Posterior vena cava (tissue), 2 donors: ENCODE measurements at places on chromosomes 12 and 14. TPM values are rescaled to one million over a fixed set of nuclear protein-coding genes. Genes with fewer than 3 reads are reported as not detected.

DNA sequence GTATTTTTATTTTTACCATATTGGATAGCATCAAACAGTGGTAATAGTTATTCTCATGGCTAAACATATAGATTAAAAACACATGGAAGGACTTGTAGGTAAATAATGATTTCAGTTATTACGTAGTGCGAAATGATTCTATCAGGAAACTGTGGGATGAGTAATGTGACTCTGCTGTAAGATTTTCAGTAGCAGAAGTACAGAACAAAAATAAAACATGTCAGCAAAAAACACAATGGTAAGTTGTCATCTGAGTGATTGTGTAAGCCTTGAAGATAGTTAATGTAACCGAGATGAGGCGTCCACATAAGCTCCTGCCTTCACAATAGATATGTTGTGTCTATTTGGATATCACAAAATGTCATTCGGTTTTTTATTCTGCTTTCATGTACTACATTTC lies 99.8 kb downstream of the BORCS5 start:
- no peak for DNase-seq

The BCL11B gene
- total RNA-seq: 0.43 TPM

- no peak for DNase-seq
Measured at GRCh38 chr14:84375235-84375634, 1154.7 kb upstream of the FLRT2 start.

- DNase-seq: no peak
Measured at GRCh38 chr14:51726166-51726899, 74.6 kb downstream of the FRMD6 start.

- no peak for DNase-seq
Measured at GRCh38 chr12:38662829-38663228, 242.6 kb downstream of the CPNE8 start.

DNA sequence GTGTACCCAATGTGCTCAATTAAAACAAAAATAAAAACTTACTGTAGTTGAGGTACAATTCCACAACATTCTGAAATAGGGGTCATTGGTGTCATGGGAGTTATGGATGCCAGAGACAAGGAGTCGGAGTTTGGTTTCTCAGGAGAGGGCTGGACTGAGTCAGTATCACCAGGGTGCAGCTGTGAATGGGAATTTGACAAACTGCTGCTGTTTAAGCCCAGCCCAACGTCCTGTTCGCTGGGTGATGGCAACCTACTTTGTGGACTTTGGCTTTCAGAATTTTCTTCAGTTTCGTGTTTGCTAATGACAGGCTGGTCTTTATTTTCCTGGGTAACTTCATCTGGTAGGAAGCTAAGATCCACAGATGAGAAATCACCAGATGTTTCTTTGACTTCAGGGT lies 3.9 kb downstream of the TBPL2 start:
- no peak for DNase-seq

The RDH12 gene
- 0.23 TPM for total RNA-seq

- no peak for DNase-seq
Measured at GRCh38 chr14:93775744-93776143, 12.5 kb downstream of the PRIMA1 start.

The GALNT8 gene
- total RNA-seq: 1.9 TPM

DNA sequence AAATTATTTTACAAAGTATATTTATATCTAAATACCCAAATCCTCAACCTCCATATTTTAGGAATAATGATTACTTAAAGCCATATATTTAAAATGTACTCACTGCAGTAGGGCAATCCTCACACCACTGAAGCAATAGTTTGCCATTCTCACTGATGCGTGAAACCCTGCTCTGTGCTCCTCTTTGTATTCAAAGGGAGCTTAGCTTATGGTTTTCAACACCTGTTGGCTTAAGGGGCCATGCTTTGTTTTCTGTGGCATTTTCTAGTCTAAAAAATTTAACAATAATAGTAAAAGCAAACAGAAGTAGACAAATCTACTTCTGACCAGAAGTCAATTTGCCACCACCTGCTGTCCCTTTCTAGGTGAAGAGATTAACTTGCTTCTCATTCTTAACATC lies 294.6 kb downstream of the FLRT2 start:
- no peak for DNase-seq

The OAS2 gene
- 17.7 TPM for total RNA-seq

- no peak for DNase-seq
Measured at GRCh38 chr14:61121355-61121787, 140.3 kb downstream of the SLC38A6 start.

DNA sequence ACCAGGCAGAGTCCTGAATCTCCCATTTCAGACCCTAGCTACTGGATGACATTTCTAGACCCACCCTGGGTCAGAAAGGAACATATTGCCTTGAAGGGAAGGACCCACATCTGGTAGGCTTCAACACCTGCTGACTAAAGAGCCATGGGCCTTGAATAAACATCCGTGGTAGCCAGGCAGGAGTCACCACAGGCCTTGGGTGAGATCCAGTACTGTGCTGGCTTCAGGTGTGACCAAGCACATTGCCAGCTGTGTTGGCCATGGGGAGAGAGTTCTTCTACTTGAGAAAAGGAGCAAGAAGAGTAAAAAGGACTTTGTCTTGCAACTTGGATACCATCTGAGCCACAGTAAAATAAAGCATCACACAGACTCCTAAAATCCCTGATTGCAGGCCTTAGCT lies 332.6 kb downstream of the SLC16A7 start:
- DNase-seq: no peak

The SRRM4 gene
- total RNA-seq: 0.10 TPM

DNA sequence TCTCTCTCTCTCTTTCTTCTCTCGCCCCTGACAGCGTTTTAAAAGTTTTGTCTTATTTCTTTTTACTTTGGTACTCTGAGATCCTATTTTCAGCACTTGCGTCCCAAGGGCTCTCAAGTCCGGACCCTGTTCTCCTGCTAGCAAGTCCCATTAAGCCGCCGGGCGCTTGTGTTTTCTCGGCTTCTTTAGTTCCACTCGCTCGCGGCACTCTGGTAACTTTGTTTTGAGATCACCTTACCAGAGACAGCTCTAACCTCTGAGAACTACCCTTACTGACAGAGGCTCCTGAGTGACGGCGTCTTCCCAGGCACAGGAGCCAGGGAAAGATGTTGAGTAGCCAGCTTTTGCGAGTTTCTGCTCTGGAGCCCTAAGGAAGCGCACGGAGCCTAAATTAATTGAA lies 2.7 kb upstream of the MYF5 start:
- DNase-seq: no peak

DNA sequence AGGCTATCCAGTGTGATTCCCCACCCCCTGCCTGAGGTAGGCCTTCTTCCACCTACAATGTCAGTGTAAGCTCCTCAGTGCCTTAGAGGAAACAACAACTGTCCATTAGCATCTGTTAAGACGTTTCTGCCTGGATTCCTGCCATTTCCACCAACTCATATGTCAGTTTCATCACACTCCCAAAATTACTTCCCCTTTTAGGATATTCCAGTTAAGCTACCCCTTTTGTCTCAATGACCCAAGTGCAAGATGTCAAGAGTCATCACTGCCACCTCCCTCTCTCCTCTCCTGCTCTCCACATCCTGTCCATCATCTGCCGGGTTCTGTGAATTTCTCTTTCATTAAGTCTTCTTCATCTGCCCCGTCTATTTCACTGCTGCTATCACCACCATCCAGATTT lies 189.4 kb downstream of the DPF3 start:
- DNase-seq: no peak

GRCh38 chr12:125292700-125293099 lies 227.5 kb downstream of the AACS start:
- DNase-seq: no peak

The CCDC38 gene
- total RNA-seq: not detected

- DNase-seq: no peak
Measured at GRCh38 chr14:89349171-89350008, 67.6 kb downstream of the FOXN3 start.

The RITA1 gene
- total RNA-seq: 6.6 TPM

The SLC7A7 gene
- 11.4 TPM for total RNA-seq

DNA sequence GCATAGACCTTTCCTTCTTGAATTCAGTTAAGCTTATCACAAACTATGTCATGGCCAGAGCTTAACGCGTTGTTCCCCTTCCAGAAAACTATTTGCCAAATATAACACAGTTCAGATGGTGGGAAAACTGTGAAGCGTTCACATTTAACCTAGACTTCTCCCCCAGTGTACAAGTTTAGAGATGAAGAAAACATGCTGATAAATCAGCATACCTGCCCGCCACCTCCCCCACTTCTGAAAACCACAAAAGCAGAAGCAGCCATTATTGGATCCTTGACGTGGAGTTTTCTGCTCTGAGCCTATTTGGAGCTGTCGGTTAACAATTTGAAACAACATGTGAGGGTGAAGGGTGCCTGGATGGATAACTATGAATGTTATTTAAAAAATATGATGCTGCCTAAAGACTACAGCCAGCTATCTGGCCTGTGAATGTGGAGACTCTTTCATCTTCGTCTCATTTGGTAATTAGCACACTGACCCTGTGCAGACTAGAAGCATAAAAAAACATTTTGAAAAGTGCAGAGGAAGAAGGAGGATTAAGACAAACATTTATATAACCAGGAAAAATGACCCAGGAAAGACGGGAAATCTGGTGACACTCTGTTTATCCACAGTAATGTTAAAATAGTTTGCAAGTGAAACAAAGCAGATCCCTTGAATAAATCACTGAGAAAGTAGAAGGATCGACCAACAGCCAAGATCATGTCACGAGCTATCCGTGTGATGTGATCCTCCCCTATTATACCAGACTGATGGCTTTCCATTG lies 408.2 kb downstream of the AEBP2 start:
- DNase-seq: no peak

GRCh38 chr12:9331218-9331626 lies 123.0 kb upstream of the PZP start:
- DNase-seq: peak; percentile 90

- DNase-seq: peak; percentile 90
Measured at GRCh38 chr14:81169711-81170103, 51.1 kb downstream of the GTF2A1 start.

- no peak for DNase-seq
Measured at GRCh38 chr12:122031342-122032216, 9.9 kb downstream of the BCL7A start.

- peak; percentile 36 for DNase-seq
Measured at GRCh38 chr14:92984082-92984788, 61.3 kb downstream of the CHGA start.

GRCh38 chr14:23433457-23433856 lies 2.0 kb downstream of the MYH7 start:
- peak; percentile 36 for DNase-seq

DNA sequence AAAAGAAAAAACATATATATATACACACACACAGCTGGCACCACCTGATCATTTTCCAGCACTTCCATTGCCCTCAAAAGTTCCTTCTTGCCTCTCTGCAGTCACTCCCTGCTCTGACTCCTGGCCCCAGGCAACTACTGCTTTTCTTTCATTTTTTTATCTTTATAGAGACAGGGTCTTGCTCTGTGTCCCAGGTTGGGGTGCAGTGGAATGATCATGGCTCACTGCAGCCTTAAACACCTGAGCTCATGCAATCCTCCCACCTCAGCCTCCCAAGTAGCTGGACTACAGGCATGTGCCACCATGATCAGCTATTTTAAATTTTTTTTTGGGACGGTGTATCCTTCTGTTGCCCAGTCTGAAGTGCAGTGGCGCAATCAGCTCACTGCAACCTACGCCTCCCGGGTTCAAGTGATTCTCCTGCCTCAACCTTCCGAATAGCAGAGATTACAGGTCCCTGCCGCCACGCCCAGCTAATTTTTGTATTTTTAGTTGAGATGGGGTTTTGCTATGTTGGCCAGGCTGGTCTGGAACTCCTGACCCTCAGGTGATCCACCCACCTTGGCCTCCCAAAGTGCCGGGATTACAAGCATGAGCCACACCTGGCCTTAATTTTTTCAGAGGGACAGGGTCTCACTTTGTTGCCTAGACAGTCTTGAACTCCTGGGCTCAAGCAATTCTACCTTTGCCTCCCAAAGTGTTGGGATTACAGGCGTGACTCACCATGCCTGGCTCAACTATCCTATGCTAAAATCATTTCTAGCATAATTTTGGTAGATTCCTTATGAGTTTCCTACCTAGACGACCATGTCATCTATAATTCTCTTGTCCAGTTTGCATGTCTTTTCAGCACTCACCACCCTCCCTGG lies 7.8 kb downstream of the HSP90AA1 start:
- peak; percentile 12 for DNase-seq

DNA sequence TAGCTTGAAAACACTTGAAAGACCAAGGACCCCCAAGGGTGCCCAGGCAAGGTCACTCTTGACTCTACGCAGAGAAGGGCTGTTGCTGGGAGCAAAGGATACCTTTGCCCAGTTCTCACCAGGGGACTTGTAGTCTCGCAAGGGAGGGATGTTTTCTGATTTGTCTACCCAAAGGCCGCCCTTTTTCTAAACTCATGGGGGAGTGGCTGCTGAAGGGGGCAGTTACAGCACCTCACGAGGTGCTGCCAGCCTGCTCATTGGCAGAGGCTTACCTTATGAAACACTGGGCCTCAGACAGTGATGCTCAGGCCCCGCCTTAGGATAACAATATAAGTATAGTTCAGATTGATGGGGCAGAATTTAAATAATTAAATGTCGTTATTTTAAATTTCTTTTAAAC lies 107.0 kb downstream of the ETV6 start:
- no peak for DNase-seq

GRCh38 chr12:106901276-106901675 lies 54.4 kb upstream of the TMEM263 start:
- DNase-seq: no peak

GRCh38 chr14:49820176-49820575 lies 32.4 kb downstream of the NEMF start:
- DNase-seq: no peak

The BRMS1L gene
- 12.4 TPM for total RNA-seq

The HOXC13 gene
- total RNA-seq: 0.23 TPM

The CPNE8 gene
- 22.8 TPM for total RNA-seq

- DNase-seq: no peak
Measured at GRCh38 chr12:85089792-85090191, 53.6 kb downstream of the LRRIQ1 start.

GRCh38 chr12:69467366-69467765 lies 2.8 kb upstream of the FRS2 start:
- DNase-seq: no peak

- DNase-seq: no peak
Measured at GRCh38 chr12:109053382-109054123, 1.2 kb downstream of the USP30 start.

- DNase-seq: peak; percentile 89
Measured at GRCh38 chr12:106248312-106248845, 559 bp upstream of the CKAP4 start.

GRCh38 chr12:76341436-76342030 lies 6.7 kb downstream of the BBS10 start:
- DNase-seq: no peak

DNA sequence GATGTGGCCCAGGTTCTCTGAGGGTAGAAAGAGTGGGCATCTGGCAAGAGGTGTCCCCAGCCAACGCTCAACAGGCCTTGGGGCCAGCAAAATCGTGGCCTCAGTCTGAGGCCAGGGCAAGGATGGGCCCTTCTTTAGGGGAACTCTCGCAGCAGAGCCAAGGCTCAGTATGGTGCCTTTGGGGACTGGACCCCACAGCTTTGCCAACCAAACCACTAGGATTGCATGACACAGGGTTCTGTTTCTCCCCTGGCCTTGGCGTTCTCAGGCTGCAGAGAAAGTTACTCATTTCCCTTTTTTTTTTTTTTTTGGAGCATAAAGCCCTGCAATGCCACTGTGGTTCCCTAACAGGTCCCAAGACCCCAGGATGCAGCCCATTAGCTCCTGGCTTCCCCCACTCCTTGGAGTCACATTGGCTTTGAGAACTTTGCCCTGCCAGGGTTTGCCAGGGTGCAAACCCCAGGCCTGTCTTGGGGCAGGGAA lies 100.6 kb downstream of the LGMN start:
- no peak for DNase-seq

The TMEM30B gene
- total RNA-seq: 50.2 TPM

The GAS2L3 gene
- total RNA-seq: 9.5 TPM

- DNase-seq: no peak
Measured at GRCh38 chr14:94385553-94386057, 2.8 kb downstream of the SERPINA1 start.
